Activated CD4-positive, CD25-positive, alpha-beta regulatory T cell treated with anti-CD3 and anti-CD28 coated beads, Interleukin-2, amount 50 U/mL, for 72 hours (primary cell): ENCODE measurements at places on chromosomes 7 and 10.

GRCh38 chr10:132910901-132911785 lies 31.2 kb downstream of the CFAP46 start:
- no peak for DNase-seq

DNA sequence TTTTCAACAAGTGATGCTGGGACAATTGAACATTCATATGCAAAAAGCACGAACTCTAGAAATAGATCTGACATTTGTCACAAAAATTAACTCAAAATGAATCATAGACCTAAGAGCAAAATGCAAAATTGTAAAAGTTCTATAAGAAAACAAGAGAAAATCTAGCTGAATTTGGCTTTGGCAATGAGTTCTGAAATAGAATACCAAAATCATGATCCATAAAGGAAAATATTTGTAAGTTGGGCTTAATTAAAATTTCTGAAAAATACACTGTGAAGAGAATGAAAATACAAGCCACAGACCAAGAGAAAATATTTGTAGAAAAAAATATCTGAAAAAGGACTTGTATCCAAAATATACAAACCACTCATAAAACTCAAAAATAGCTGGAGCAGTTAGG lies 698.8 kb upstream of the CELF2 start:
- DNase-seq, result no peak

GRCh38 chr7:102883098-102883860 lies 29.5 kb upstream of the LRRC17 start:
- DNase-seq, result no peak

GRCh38 chr7:48250441-48250951 lies 79.2 kb downstream of the ABCA13 start:
- DNase-seq, result no peak

- DNase-seq, result no peak
Measured at GRCh38 chr7:17787257-17787656, 153.0 kb downstream of the SNX13 start.

GRCh38 chr10:82660205-82660604 lies 785.2 kb downstream of the NRG3 start:
- DNase-seq, result no peak

DNA sequence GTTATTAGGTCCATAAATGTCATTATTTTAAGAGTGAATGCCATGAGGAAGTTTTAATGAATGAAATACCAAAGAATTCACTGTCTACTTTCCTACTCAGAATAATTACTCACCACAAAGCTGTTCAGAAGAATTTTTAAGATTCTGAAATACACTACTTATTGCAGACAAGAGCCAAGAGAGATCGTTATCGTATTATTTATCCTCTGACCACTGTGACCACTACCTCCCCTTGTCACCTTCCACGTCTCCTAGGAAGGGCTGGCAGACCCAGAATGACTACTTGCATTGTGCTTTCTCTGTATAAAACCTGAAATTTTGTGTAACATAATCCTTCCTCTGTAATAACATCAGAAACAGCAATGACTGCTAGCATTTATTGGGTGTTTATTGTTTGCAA lies 81.9 kb downstream of the ABCB5 start:
- no peak for DNase-seq

DNA sequence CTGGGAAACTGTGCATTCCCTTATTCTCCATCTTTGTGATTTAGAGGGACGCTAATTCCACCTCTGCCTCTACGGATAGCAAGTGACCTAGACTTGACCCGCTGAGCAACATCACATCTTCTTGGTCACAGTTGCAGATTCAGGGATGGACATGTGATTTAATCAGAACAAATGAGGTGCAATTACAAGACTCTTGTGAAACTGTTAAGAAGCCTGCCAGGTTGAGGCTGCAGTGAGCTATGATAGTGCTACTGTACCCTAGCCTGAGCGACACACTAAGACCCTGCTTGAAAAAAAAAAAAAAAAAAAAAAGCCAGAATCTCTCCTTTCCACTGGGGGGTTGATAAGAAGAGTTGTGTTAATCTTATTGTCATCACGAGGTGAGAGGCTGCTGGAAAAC lies 14.4 kb downstream of the MPLKIP start:
- no peak for DNase-seq

- no peak for DNase-seq
Measured at GRCh38 chr10:98463016-98463415, 16.3 kb upstream of the HPS1 start.

DNA sequence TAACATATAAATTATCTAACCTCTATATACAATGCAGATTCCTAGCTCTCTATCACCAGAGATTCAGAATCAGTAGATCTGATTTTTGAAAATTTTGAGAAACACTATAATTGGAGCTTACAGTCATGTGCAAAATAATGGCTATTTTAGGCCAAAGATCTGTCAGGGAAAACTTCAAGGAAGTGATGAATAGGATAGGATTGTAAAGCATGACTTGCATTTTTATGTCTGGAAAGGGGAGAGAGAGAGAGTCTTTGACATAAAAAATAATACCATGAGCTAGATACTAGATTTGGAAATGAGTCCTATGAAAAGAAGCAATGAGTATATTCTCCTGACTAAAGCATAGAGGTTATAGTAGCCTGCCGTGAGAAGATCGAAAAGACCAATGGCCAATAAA lies 181.1 kb downstream of the SDHAF3 start:
- no peak for DNase-seq

DNA sequence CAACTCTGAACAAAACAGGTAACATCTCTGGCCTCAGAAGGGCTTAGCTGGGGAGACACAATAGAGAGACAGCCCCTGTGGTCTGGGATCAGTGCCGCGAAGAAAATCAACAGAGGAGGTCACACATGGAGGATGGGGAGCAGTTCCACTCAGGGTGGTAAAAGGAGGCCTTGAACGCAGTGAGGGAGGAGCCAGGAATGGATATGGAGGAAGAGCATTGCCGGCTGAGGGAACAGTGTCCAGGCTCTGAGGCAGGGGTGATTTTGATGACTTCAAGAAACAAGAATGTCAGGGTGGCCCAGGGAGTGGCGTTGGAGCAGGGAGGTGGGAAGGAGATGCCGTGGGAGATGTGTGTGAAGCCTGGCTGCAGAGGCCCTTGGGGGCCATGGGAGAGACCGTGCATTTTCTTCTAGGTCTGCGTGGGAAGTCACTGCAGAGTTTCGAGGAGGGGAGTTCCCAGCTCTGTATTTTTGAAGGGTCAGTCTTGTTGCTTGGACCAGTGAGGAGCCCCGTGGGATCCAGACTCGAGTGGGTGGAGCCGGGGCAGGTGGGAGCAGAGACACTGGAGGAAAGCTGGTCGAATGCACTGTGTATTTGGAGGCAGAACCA lies 35.7 kb upstream of the SH2D4B start:
- no peak for DNase-seq

DNA sequence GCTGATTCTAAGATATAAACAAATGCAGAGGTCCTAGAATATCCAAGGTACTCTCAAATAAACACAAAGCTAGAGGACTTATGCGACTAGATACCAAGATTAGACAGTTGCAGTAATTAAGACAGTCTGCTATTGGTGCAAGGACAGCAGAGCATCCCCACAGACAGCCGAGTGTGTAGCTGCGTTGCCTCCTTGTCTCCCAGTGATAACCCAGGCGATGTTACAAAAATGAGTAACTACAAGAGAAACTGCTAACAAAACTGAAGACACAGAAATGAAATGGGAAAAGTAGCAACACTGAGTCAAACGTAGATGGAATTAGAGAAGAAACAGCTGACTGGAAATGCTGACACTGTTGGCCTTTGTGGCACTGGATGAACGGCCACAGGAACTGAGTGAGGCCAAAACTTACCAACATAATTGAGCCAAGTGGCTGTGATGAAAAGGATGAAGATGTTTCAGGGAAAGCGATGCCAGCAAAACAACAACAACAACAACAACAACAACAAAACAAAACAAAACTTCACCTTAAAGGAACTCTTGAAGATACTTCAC lies 54.3 kb downstream of the BAIAP2L1 start:
- DNase-seq, result no peak

- no peak for DNase-seq
Measured at GRCh38 chr10:35236739-35237138, 99.6 kb upstream of the CCNY start.

DNA sequence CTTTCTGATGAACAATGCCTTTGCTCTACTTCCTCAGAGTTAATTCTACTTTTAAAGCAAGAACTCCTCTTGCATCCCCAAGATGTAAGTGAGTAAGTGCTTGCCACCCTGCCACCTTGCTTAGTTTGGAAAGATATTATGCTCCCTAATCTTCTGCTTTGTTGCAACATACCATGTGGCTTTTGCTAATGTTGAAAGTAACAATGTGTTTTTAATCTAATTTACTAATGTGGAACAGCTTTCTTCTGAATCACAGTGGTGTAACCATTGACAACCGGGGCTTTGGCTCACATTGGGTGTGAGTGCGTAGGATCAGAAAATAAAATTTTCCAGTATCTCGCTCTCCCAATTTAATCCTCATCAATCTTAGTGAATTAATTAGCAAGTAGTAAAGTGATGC lies 254.1 kb upstream of the PTER start:
- no peak for DNase-seq

DNA sequence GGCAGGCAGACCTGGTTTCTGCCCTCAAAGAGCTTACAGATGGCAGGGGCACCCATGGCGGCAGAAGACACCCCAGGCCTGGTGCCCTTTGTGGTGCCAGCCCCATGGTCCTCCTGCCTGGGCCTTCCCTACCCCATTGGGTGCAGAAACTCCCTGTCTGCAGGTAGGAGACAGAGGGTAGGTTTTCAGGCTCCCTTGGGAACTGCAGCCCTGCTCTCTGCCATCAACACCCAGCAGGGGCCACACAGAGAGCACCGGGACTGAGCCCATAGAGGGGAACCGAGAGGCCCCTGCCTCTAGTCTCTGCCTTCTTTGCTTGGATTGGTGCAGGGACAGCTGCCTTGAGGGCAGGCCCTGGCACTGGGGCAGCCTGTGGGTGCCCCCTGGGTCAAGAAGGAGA lies 52.6 kb downstream of the GTF2IRD1 start:
- no peak for DNase-seq

DNA sequence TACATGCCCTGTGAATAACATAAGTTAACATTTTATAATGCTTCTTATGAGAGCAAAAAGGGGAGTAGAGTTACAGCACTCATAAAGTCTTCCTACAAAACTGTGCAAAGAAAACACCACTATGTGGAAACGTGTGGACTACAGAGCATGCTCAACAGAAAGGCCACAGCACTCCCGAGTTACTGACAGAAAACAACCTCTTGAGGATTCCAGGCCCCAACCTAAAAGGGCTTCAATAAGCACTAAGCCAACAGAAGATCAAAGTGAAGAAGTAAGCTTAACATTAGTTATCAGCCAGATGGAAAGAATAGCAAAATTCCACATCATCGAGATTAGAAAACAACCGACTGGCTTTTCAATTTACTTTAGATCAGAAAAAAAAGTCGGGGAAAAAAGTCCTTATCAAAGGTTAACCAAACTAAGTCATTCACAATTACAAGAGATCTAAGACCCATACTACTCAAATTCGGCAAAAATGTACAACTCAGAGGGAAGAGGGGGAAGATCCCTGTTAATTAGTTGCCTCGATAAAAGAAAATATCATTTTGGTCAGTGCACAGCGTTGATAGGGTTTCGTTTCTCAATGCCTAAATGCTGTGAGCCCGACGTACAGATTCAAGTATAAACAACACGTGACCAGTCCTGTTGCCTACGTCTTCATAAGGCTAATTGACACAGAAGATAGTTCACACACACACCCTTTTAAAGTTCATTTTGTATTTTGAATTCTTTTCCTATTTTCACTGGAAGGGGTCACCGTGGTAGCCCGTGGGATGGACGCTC lies 1.4 kb downstream of the KBTBD2 start:
- DNase-seq, result no peak

- DNase-seq, result no peak
Measured at GRCh38 chr7:73395538-73396503, 37.8 kb upstream of the FZD9 start.

DNA sequence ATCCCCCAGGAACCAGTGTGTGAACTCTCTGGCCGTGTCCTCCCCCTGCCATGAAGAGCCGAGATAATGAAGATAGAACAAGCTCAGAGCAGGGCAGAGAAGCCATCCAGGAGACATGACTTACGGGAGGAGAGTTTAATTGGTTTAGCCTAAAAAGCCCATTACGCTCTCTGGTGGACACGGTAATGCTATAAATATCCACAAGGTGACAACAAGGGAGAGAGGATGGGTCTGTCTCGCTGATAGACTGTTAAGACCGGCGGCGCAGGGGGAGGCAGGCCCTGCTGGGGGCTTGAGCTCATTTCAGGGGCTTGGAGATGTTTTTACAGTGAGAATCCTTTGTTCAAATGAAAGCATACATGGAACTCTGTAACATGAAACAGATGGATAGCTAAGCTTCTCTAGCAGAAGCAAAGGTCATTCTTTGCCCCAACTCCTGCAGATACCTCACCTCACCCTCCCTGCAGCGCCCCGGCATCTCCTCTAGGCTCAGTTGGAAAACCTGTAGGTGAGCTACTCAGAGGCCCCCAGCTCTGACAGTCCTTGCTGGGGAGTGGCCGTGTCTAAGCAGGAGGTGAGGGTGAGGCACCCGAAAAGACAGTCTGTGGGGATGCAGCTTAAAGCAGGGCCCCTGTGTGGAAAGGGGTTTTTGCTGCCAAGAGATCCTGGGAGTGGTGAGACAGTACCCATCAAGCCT lies 40.8 kb upstream of the LOXL4 start:
- no peak for DNase-seq

DNA sequence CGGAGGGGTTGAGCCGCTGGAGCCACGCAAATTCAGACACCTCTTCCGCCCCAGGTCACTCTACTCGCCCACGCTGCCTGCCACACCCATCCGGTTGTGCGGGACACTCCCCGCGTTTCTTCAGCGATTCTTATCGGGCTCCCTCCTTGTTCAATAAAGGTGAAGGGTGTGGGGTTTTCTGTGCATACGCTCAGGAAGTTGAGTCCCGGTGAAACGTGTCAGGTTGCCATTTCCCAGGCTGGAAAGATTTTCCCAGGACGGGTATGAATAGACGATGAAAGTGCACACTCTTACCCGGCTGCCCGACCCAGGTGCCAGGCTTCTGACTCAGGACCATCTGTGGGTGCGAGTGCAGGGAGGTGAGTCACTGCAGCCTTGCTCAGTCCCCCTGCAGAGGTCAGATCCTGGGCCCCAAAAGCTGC lies 22.0 kb downstream of the KLF6 start:
- no peak for DNase-seq

DNA sequence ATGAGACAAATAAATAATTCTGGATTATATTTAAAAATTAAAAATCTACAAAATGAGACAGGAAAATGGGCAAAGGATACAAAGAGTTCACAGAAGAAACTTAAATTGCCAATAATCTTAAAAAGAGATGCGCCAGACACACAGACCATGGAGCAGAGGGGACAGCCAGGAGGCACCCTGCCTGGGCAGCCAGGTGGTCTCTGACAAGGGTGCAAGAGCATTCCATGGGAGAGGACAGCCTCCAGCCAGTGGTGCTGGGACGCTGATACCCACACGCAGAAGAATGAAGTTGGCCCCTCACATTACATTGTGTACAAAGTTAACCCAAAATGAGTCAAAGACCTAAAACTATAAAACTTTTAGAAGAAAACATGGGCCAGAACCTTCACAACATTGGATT lies 106.3 kb downstream of the NKX6-2 start:
- DNase-seq, result no peak

DNA sequence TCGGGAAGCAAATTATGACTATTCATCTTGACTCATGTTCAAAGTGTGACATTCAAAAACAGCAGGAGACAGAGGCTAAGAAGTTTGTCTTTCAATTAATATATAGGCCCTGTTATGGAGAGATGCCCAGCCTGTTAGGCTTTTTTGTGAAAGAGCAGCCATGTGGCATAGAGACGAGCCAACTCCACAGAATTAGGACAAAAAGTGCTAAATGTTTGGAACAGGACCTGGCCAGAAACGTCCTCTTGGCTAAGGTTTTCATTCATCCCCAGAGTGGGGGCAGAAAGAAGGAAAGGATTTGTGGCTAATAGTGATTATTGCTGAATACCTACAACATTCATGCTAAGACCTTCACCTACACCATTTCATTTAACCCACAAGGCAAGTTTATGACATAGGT lies 324.7 kb upstream of the NPVF start:
- DNase-seq, result no peak
